ENCODE measurements at places on chromosomes 7 and 10.
A peak's percentile ranks its signal among the peaks of the same experiment; 100 is the strongest.

- DNase-seq: no peak
Measured at GRCh38 chr10:36325815-36326214, 683.7 kb upstream of the FZD8 start.

DNA sequence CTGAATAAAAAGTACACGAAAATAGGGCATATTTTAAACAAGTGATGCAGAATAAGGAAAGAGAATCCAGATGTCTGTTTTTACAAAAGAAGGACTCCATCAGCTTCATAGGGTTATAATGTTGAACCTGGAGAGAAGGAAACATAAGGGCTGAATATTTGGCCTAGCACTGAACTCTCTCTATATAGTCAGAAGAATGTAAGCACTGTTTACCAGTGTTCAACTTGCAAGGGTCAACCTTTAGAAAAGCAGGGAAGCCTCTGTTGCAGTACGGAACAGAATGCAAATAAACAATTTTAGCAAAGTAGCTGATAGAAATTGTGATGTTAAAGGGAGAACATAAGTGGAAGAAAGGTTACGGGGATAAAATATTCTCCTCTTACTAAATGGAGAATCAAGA is 16.2 kb downstream of the CDK6 start:
- DNase-seq: no peak

DNA sequence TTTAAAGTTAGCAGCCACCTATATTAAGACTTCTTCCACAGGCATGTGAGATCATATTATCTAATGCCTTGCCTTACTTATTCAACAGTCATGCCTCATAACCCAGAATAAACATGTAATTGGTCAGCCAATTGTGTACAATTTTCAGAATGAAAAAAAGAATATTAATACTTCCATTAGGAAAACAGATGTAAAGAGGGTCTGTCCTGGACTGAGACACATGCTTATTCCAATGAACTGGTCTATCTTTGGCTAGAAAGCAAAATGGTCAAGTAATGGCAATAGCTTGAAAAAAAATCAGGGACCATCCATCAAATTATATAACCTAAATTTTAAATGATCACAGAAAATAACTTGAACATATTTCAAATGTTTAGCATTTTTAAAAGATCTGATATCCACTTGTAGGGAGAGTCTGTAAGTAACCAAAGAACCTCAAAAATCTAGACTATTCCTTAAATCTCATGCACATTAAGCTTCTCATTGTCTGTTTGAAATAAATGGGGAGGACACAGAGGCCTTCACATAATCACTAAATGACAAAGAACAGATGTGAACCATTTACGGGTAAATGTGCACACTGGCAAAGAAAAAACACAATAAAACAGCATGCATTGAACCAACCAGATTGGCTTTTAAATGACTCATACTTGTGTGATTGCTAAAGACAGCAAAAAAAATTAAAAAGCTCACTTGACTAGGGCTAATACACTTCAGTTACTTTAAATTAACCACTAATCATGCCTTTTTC is 568.8 kb upstream of the PCDH15 start:
- DNase-seq: peak; percentile 20

- DNase-seq: no peak
Measured at GRCh38 chr10:14397066-14397465, 66.3 kb upstream of the FRMD4A start.

DNA sequence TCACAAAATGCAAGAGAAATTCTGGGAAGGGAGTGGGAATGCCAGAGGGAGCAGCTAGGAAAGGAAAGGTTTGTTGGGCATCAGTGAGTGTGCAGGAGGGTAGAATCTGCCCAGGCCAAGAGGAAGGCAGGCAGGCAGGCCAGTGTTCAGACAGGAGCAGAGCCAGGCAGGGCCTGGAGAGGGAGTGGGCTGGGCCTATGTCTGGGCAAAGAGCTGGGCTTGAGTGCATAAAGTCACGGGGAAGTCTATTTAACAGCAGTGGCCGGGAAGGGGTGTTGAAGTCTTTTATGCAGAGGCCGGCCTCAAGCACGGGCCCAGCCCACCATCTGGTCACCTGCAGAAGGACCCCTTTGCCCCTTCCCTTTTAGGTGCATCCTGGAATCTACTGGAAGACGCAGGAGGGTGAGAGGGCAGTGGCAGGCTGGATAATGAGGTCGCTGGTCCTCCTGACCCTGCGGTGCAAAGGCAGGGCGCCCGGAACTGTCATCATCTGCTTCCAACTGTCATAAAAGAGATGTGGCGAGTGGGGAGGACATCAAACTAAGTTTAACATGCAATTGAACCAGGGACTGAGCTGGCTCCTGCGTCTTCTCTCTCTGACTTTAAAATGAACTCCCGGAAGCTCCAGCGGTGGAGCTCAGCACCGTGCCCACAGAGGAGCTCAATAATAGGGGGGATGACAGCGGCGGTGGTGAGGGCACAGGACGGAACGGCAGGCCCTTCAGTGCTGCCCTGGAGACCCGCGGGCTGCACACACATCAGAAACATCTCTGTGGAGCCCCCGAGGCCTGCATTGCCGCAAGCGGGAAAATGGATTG is 29.5 kb downstream of the CARD11 start:
- DNase-seq: no peak

DNA sequence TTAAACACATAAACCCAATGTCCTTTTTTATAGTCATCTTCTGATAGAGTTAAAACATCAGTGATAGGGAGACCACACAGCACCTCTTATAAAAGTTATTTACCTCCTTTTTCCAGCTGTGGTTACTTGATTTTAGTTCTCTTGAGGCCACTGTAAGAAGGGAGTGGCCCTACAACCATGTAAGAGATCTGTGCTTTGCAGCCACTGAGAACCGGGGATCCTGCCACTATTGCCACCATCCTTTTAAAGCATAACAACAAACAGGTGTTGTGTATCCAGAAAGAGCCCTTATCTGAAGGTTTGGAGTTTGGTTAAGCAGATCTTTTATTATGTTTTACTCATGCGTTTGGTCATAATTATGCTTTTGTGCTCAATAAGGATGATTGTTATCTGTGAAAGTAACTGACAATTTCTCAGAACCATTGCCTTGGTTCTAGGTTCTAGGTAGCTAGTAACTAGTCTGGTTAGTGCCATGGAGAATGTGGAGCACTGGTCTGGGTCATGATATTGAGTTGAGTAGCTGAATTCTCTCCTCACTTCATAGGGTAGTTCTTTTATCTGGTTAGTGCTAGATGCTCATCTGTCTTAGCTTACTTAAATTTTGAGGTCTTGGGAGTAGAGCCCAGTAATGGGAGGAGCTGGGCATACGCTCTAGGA is 56.5 kb downstream of the ST7 start:
- DNase-seq: no peak

- no peak for DNase-seq
Measured at GRCh38 chr10:72524489-72524888, 101.4 kb downstream of the MICU1 start.

- DNase-seq: no peak
Measured at GRCh38 chr7:99639267-99639666, 22.5 kb downstream of the ZSCAN25 start.

- no peak for DNase-seq
Measured at GRCh38 chr10:66746711-66747110, 179.1 kb upstream of the LRRTM3 start.

DNA sequence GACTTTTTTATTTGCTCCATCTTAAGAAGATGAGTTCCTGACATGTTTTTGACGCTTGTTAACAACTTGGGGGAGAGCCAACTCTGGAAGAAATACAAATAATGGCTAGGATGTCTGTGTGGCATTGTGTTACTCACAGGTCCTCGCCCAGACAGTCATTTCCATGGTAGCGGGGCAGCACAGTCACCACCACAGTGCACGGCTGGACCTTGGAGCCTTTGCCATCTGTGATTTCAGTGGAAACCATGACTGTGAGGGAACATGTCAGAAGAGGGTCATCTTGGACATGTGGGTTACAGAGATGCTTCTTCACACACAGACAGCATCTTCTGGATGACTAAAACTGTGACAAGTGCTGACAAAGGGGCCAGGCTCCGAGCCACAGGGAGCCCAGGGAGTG is 74.5 kb downstream of the PKD1L1 start:
- no peak for DNase-seq

DNA sequence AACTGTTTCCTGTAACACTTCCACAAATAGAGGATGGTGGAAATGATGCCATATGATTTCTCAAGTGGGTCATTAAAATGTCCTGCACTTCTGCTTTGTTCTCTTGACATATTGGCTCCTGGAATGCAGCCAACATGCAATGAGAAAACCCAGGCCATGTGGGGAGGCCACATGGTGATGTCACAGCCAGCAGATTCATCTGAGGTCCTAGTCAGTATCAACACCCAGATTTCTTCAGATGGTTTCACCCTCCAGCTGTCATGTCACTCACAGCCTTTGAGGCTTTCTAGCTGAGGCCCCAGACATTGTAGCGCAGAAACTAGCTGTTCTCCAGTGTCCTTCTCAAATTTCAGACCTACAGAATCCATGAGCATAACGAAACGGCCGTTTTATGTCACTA is 102.3 kb upstream of the NUPR2 start:
- no peak for DNase-seq

GRCh38 chr10:128540781-128541761 is 414.8 kb upstream of the MKI67 start:
- DNase-seq: peak; percentile 36

DNA sequence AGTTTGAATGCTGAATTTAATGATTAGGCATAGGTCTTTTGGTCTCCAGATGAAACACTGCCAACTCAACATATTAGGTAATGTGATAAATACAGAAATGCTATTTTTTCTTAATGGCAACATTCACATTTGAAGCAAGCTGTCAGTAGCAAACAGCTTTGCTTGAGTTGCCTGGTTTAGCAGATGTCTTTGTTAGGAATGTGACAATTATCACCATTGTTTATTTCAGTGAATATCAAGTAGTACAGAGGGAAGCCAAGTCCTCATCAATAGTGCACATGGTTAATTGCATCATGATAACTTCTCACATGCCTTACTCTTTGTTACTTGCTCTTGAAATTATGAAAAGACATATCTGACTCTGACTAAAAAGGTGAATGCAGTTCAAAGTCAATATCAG is 23.7 kb upstream of the SEPTIN7 start:
- DNase-seq: no peak

- no peak for DNase-seq
Measured at GRCh38 chr10:71424496-71425194, 27.9 kb downstream of the CDH23 start.
